ENCODE measurements at places on chromosomes 2 and 18.

GRCh38 chr2:107804608-107805498 is 21.8 kb upstream of the RGPD4 start:
- peaks cover 7% of the 10 kb centered on the region for H3K4me1 ChIP-seq
- no peak overlapping the region for H3K4me3 ChIP-seq
- no peaks in the 10 kb centered on the region for H3K27me3 ChIP-seq
- no peaks in the 10 kb centered on the region for H3K36me3 ChIP-seq

DNA sequence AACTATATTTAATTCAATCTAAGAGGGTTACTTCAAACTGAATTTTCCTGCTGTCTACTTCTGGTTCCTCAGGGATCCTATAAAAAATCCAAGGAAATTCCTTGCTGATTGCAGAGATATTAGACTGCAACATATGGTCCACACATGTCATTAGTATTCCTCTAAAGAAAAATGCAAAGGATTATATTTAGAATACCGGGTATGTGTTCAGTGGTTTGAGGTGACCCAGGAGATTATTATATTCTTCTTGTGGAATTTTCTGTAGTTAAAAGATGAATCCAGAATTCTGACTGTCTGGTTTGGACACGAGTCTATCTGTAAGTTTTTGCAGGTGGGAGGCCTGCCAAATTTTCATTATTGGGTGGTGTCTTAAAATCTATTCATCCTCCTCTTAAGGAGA is 18.2 kb downstream of the HOXD1 start:
- H3K27ac ChIP-seq: no peak overlapping the region
- H3K27me3 ChIP-seq: no peaks in the 10 kb centered on the region
- no peaks in the 10 kb centered on the region for H3K36me3 ChIP-seq
- H3K4me1 ChIP-seq: no peaks in the 10 kb centered on the region
- no peak for DNase-seq

- no peak overlapping the region for H3K27ac ChIP-seq
- no peaks in the 10 kb centered on the region for H3K27me3 ChIP-seq
- no peaks in the 10 kb centered on the region for H3K36me3 ChIP-seq
- H3K4me1 ChIP-seq: peaks cover 9% of the 10 kb centered on the region
- no peak for DNase-seq
Observed at GRCh38 chr2:234493796-234494195, 3.1 kb downstream of the ARL4C start.

DNA sequence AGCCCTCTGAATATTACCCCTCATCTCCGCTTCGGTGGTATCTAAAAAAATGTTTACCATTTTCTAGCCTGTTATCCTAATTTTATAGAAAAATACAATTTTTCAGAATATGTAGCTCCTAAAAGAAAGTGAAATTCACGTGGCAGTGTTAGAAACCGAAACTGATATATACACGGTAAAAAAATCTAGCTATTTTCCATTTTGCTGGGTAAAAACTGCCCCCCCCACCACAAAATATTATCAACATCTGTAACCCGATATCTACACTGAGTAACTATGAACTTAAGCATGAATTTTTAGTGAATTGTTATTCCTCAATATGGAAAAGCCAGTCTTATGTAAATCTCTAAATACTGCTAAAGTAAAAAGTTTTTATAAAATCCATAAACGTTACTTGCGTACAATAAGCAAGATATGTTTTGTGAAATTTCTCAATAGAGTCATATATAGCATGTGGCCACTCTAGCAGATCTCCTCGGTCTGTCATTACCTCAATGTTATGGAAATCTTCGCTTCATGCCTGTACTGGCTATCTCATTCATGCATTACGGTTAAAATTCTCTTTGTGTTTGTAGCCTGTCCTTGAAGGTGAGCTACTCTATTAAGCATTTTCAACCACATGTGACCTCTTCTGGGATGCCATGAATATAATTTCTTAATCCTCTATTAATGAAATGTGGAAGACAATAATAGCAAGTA is 524.2 kb downstream of the TRIB2 start:
- H3K4me3 ChIP-seq: no peak overlapping the region
- H3K27me3 ChIP-seq: no peaks in the 10 kb centered on the region
- DNase-seq: no peak

- peaks cover 27% of the 10 kb centered on the region for H3K4me1 ChIP-seq
- H3K4me3 ChIP-seq: no peak overlapping the region
- no peaks in the 10 kb centered on the region for H3K36me3 ChIP-seq
- peak overlapping the region; percentile 68 for H3K27ac ChIP-seq
- H3K27me3 ChIP-seq: no peaks in the 10 kb centered on the region
- no peak for DNase-seq
Observed at GRCh38 chr2:128301021-128301420, 17.6 kb downstream of the HS6ST1 start.

- no peaks in the 10 kb centered on the region for H3K27me3 ChIP-seq
- H3K36me3 ChIP-seq: no peaks in the 10 kb centered on the region
- H3K4me3 ChIP-seq: peak overlapping the region; percentile 41
- DNase-seq: no peak
- peaks cover 5% of the 10 kb centered on the region for H3K4me1 ChIP-seq
- H3K27ac ChIP-seq: peak overlapping the region; percentile 67
Observed at GRCh38 chr2:205948496-205948837, 137.5 kb downstream of the INO80D start.

GRCh38 chr2:203685081-203685621 is 21.3 kb upstream of the CD28 start:
- peaks cover 71% of the 10 kb centered on the region for H3K4me1 ChIP-seq
- H3K27me3 ChIP-seq: no peaks in the 10 kb centered on the region
- no peak for DNase-seq

GRCh38 chr2:136517716-136518115 is 247.6 kb upstream of the THSD7B start:
- H3K4me3 ChIP-seq: no peak overlapping the region
- H3K27ac ChIP-seq: no peak overlapping the region
- no peaks in the 10 kb centered on the region for H3K4me1 ChIP-seq
- H3K27me3 ChIP-seq: no peaks in the 10 kb centered on the region

- H3K4me3 ChIP-seq: no peak overlapping the region
- no peaks in the 10 kb centered on the region for H3K27me3 ChIP-seq
- H3K36me3 ChIP-seq: no peaks in the 10 kb centered on the region
- no peaks in the 10 kb centered on the region for H3K4me1 ChIP-seq
Observed at GRCh38 chr18:75341267-75341666, 86.2 kb downstream of the SMIM21 start.

- no peaks in the 10 kb centered on the region for H3K27me3 ChIP-seq
- H3K4me1 ChIP-seq: no peaks in the 10 kb centered on the region
- H3K36me3 ChIP-seq: no peaks in the 10 kb centered on the region
- H3K27ac ChIP-seq: no peak overlapping the region
- H3K4me3 ChIP-seq: no peak overlapping the region
- no peak for DNase-seq
Observed at GRCh38 chr2:140869107-140869506, 1261.7 kb downstream of the LRP1B start.

- no peaks in the 10 kb centered on the region for H3K27me3 ChIP-seq
- no peak overlapping the region for H3K4me3 ChIP-seq
- DNase-seq: no peak
- no peak overlapping the region for H3K27ac ChIP-seq
Observed at GRCh38 chr2:241768850-241769249, 7.8 kb upstream of the GAL3ST2 start.

GRCh38 chr2:172480301-172481218 is 53.2 kb downstream of the ITGA6 start:
- H3K36me3 ChIP-seq: peaks cover 5% of the 10 kb centered on the region
- no peaks in the 10 kb centered on the region for H3K4me1 ChIP-seq
- no peaks in the 10 kb centered on the region for H3K27me3 ChIP-seq
- no peak overlapping the region for H3K4me3 ChIP-seq
- no peak overlapping the region for H3K27ac ChIP-seq
- no peak for DNase-seq

- no peaks in the 10 kb centered on the region for H3K4me1 ChIP-seq
- no peak overlapping the region for H3K4me3 ChIP-seq
- H3K27me3 ChIP-seq: no peaks in the 10 kb centered on the region
- H3K36me3 ChIP-seq: no peaks in the 10 kb centered on the region
- no peak overlapping the region for H3K27ac ChIP-seq
Observed at GRCh38 chr2:67186871-67187270, 210.3 kb upstream of the ETAA1 start.

DNA sequence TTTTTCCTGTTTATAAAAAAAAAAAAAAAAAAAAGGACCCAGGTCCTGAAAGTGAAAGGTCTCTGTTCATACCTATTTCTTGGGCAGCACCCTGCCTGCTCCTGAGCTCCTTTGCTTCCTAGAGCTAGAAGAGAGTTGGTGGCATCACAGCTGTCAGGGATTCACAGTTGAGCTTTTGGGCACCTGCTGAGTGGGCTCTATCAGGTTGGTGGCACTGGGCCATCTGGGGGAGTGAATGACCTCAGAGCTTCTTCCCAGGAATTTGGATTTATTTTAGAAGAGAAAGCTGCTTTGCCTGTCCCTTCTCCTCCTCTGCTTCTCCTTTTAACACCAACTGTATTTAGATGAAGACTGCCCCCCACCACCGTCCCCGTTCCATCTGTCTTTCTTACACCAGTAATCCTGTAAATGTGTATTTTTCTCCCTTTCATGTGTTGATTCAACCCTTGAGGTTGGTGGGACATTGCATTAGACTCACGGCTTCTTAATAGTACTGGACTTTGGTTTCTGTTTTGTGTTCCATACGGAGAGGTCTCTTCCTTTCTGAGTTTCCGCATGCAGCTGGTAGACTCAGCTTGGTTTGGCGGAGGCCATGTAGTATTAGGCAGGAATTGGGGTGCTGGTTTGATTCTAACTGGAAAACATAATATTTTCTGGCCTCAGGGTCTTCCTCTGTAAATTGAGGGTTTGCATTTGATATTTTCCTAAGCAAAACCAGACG is 7.6 kb upstream of the MGAT5 start:
- no peaks in the 10 kb centered on the region for H3K27me3 ChIP-seq
- H3K4me1 ChIP-seq: no peaks in the 10 kb centered on the region
- no peak for DNase-seq
- no peak overlapping the region for H3K4me3 ChIP-seq
- H3K27ac ChIP-seq: no peak overlapping the region

DNA sequence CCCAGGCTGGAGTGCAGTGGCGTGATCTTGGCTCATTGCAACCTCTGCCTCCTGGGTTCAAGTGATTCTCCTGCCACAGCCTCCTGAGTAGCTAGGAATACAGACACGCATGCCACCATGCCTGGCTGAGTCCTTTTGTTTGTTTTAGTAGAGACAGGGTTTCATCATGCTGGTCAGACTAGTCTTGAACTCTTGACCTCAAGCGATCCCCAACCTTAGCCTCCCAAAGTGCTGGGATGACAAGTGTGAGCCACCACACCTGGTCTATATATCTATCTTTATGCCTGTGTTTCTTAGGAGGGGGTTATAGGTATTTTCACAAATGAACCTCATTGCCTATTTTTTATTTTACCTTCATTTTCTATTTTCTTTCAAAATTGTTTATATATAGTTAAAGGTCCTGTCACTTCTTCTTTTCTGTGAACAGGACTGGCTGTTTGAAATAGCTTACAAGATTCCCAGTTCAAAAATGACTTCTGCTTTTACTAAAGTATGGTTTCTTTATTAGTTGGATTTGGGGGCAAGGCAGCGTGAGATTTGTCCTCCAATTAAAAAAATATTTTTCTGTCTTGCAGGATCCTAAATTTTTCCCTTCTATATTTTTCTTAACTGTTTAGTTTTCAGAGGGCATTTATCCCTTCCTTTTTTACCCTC is 16.4 kb upstream of the MARCHF7 start:
- H3K36me3 ChIP-seq: no peaks in the 10 kb centered on the region
- H3K27me3 ChIP-seq: no peaks in the 10 kb centered on the region
- no peak overlapping the region for H3K27ac ChIP-seq
- H3K4me1 ChIP-seq: no peaks in the 10 kb centered on the region
- H3K4me3 ChIP-seq: no peak overlapping the region

DNA sequence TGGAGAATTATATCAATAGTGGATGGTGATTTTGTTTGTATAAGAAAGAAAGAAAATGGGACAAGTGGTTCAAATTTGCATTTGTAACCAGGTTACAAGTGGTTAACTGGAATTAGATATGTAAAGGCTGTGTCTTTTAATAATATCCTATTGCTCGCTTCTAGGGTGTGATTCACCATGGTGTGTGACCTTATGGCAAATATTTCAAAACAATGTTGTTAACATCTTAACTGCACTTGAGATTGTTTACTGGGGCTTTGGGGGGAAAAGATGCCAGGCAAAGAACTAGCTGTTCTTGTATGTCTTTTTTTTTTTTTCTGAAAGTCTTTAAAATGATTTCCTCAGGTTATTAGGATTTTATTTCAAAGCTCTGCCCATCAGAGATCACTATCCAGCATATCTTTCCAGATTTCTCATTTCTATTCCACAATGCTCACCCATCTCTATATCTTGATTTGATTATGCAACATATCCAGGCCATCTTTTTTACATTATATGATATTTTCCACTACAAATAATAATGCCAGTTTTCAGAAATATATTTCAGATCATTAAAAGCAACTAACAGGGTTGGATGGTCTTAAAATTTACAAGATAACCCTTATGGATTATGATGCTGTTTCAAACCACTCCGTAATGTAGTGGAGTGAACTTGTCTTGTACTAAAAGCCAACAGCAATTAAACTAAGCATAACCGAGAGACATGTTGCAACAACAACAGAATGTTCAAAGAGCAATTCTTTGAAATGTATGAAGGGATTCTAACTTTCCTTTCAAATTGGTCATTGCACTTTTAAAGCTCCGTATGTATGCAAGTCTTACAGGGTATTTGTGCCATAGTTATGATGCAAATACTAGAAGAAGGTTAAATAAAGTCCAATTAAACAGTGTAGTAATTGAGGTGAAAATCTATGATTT is 341.5 kb upstream of the ETAA1 start:
- no peak overlapping the region for H3K27ac ChIP-seq
- no peak overlapping the region for H3K4me3 ChIP-seq
- H3K36me3 ChIP-seq: no peaks in the 10 kb centered on the region
- H3K27me3 ChIP-seq: no peaks in the 10 kb centered on the region
- H3K4me1 ChIP-seq: no peaks in the 10 kb centered on the region

GRCh38 chr18:74264303-74265020 is 27.3 kb downstream of the CYB5A start:
- peaks cover 13% of the 10 kb centered on the region for H3K36me3 ChIP-seq
- H3K27ac ChIP-seq: no peak overlapping the region
- no peaks in the 10 kb centered on the region for H3K4me1 ChIP-seq
- no peak overlapping the region for H3K4me3 ChIP-seq
- H3K27me3 ChIP-seq: no peaks in the 10 kb centered on the region
- DNase-seq: no peak

DNA sequence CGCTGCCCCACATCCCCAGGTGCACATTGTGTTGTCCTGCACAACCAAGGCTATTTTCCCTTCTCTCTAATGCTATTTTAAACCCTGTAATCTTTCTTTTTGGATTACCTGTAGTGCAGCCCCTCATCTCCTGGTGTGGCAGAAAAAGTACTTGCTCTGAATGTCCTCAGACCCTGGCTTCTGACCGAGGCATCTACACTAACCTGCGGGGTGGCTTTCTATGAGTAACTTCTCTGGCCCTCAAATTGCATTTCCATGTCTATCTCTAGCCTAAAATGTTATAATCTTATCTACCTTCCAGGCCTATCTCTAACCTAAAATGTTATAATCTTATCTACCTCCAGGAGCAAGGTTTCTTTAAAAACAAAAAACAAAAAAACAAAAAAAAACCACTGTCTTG is 18.2 kb upstream of the SP5 start:
- H3K27me3 ChIP-seq: no peaks in the 10 kb centered on the region
- DNase-seq: no peak
- H3K4me1 ChIP-seq: no peaks in the 10 kb centered on the region
- H3K27ac ChIP-seq: no peak overlapping the region
